A549 (cell line): ENCODE measurements at places on chromosomes 5 and 9.

DNA sequence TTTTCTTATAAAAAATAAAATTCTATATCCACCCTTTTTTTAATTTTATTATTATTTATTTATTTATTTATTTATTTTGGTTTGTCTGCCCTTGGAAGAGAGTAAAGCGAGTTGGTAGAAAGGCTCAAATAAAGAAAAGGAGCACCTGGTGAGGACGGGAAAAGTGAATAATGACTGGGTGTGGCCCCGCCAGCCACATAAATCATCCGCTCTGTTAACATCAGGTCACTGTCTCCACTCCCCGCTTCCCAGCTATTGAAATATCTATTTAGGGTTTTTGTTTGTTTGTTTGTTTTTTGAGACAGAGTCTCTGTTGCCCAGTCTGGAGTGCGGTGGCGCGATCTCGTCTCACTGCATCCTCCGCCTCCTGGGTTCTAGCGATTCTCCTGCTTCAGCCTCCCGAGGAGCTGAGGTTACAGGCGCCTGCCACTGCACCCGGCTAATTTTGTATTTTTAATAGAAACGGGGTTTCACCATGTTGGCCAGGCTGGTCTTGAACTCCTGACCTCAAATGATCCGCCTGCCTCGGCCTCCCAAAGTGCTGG lies 844 bp downstream of the POLR3G start:
- DNase-seq, result no peak

- no peak for DNase-seq
These were observed 154.4 kb downstream of the DEPDC1B start for GRCh38 chr5:60545551-60545950.

DNA sequence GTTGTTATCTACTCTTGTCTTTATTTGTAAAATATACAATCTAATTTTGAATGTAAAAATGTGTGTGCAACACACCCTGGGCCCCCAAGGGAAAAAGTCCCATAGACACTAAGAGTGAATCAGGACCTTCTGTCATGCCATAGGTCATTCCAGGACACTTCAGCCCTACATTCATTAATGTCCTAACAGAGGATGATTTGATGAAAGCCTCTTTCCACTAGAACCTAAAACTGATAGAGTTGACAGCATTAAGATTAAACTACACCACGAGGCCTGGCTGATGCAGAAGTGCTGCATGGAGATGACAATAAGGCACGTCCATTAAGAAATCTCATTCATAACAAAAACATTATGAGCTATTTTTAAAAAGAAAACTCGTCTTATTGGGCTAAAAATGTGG lies 46.2 kb downstream of the FRMD3 start:
- DNase-seq, result no peak

DNA sequence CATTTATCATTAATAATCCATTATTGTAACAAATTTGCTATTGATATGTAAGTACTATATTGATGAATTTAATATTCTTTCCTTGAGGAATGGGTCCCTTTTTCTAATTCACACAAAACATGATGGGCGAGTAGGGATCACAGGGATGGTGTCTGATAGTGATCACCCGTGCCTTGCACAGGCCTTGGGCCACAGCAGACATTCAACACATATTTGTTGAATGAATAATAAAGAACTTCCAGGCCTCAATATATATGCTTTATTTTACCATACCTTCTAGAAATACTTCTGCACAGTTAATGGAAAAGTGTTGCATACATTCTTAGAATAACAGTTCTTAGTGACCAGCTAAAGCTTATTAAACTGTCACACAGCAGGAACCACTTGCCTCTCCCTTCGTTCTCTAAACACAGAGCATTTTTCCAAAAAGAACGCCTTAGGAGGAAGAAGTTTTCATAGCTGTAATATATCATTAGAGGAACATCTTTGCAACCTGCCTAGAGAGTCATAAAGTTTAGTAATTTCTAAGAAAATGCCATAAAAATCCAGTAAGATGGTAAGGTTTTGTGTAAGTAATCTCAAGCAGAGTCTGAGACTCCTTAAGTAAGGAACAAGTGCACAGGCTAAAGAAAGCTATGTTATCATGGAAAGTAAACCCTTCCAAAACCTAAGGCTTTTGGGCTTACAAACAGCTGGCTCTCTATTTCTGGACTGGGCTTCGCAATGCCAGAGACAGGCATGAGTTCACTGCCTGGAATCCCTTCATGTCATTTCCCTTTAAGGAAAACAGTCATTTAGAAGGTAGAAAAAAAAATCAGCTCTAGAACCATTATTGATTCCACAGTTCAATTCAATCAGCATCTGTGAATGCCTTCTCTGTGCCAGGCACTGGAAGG lies 17.7 kb downstream of the TTLL11 start:
- DNase-seq, result no peak

DNA sequence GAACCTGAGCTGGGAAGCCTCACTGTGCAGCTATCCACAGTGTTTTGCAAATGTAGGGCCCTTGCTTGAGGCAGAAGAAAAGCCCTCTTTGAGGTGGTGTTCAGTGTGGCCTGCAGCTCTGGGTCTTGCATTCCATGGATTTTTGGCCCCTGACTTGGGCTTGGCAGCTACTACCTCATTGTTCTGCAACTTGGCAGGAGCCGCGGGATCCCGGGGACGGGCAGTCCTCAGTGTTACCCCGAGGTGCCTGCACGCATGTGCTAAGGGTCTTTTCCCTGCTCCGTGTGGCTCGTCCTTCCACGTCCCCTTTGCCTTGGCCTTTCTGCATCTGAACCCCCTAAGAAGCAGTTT lies 39.8 kb downstream of the NEK6 start:
- DNase-seq, result peak; percentile 72

- no peak for DNase-seq
These were observed 22.6 kb downstream of the VCAN start for GRCh38 chr5:83494087-83494620.

- DNase-seq, result no peak
These were observed 9.7 kb upstream of the HSPB3 start for GRCh38 chr5:54445691-54446378.

DNA sequence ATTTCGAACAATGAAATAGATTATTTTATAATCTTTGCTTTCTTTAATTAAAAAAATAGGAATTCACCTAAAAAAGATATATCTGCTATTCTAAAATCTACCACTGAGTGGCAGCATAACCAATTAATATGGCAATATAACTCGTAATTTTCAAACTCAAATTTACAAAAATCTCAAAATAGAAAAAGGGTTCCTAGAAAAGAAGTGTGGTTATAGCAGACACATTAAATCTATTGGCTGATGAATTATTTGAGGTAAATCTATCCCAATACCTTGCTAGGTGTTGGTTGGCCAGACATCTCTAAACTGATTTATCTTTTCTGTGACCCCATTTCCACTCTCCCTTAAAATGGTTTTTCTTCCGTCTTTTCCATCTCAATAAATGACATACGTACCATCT lies 30.2 kb upstream of the NRG2 start:
- DNase-seq, result no peak

GRCh38 chr5:62299600-62299999 lies 6.4 kb upstream of the KIF2A start:
- DNase-seq, result no peak

DNA sequence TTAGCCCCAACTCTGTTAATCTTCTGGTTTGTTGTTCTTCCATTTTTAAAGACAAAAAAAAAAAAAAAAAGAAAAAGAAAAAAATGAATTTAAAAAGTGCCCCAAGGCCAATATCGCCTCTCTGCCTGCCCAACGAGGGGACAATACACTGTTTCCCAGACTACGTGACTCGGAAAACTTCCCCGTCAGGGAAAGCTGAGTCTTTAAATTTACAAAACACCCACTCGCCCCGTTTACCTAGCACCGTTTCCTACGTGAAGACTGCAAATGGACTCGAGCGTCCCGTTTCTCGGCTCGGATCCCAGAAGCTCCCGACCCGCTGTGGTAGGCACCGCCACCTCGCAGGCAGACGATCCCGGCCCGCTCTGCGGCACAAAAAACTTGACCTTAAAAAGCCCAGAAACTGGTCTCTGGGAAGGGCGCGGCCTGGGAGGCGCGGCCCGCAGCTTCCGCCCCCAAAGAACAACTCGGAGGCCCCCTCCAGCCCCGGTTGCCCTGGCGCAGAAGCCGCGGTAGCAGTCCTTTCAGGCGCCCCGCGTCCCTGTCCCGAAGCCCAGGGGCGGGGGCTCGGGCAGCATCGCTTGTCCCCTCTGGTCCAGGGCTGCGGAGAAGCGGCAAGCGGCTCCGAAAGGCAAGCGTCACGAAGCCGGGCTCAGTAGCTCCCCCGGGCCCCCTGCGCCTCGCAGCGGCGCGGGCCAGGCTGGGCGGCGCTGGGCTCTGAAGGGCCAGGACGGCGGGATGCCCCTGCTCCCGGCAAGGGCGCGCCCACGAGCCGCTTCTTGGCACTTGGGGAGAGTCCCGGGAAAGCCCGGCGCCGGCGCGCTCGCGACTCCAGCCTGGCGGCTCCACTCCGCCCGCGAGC lies at the start of gene GCNT4:
Gene GCNT4, minus strand, starts transcription at position 367 of the 862 bp plus-strand sequence. CDS start 22,521 bp downstream, outside the sequence.
- DNase-seq, result peak; percentile 29

DNA sequence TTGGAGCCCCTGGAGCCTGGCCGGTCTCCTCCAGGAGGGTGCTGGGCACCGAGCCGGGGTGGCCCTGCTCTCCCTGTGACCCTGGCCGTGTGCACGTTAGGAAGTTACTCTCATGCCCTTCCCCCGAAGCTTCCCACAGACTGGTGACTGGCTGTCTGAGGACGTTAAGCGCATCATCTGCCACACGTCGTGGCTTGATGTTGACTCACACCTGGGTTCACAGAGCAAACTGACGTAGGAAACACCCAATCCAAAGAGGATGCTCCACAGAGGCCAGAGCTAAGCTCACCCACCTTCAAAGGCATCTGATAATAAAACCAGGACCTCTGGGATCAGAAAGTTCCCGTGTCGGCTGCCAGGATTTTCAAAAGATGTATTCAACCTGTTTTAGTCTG lies 152.9 kb upstream of the PHYKPL start:
- peak; percentile 16 for DNase-seq

- no peak for DNase-seq
These were observed 403.3 kb upstream of the PTPRD start for GRCh38 chr9:11016081-11016480.

GRCh38 chr5:112312295-112313275 lies 106.5 kb downstream of the EPB41L4A start:
- peak; percentile 23 for DNase-seq

- no peak for DNase-seq
These were observed 46.2 kb upstream of the PCSK5 start for GRCh38 chr9:75844321-75844720.

GRCh38 chr5:6319116-6319515 lies 59.2 kb downstream of the MED10 start:
- no peak for DNase-seq

DNA sequence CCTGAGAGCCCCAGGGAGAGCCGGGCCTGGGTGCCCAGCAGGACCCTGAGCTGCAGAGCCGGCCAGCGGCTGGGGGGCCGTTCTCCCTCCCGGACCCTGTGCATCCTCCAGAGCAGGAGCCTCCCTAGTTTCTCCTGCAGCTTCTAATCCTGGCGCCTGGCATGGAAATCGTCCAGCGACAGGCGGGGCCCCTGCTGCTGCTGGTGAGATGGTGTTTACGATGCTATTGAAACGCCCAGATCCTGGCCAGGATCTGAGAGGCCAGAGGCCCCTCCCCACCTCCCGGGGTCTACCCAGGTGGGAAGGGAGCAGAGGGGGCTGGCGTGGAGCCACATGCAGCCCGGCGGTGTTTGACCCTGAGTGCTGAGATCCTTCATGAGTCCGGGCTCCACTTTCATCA lies 38.2 kb upstream of the CEP72 start:
- DNase-seq, result no peak

DNA sequence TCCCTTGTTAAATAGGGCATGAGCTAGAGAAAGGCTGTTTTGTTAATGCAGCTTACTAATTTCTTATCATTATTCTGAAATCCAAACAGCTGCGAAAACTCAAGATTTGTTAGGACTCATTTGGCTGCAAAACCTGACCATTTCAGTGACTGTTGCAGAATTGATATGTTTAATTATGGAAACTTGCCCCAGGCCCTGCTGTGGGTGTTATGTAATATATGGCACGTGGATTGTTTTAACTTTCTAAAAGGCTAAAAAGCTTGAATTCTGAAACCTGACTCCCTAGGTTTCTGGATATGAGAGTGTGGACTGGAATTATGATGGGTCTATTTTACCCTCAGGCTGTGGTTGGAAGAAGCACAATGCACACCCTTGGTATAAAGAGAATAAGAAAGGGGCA lies 4.4 kb downstream of the IL9 start:
- no peak for DNase-seq

DNA sequence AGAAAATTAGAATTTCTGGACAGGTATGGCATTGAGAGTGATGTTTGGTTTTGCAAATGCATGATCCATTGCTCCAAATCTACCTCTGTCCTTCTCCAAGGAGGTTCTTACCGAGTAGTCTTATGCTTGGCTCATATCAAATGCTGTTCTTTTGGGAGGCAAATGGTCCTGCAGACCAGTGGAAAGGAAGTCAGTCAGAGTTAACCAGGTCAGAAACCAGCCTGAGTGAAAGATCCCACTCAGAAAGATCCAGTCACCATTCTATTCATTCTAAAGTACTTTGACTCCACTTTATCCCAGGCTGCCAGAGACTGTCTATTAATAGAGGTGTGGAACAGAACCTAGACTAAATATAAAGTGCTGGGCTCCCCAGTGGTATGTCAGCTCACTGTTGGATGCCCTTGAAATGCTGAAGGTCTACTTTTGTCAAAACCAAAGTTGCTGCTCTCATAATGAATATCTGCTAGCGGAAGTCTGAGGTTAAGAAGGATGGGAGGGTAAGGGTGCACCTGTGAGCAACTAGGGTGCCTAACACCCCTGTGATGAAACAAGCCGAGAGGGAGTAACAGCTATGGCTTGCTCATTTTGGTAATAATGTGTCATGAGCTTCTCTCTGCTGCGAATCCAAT lies 302.2 kb downstream of the ZNF608 start:
- no peak for DNase-seq

DNA sequence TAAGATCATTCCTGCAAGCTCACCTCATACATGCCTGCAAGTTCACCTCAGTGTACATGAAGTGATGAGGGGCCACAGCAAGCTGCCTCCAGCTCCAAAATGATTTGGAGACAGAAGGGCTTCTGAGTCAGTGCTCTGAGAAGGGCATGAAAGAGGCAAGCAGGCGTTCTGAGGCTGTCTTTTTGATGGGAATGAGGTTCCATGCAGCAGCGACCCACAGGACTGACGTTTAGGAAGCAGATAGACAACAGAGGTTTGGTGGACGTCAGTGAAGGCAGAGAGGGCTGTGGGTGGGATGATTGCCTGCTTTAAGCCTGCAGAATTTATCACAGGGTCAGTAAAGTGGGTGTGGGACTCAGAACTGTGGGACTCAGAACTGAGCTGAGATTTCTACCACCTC lies 8.9 kb upstream of the SMIM32 start:
- DNase-seq, result no peak

GRCh38 chr5:83988293-83988685 lies 267.6 kb upstream of the HAPLN1 start:
- no peak for DNase-seq
